ENCODE measurements at places on chromosomes 12 and 14.
A peak's percentile ranks its signal among the peaks of the same experiment; 100 is the strongest.

- no peak for DNase-seq
These were observed 27.9 kb upstream of the PARP11 start for GRCh38 chr12:3901116-3901515.

DNA sequence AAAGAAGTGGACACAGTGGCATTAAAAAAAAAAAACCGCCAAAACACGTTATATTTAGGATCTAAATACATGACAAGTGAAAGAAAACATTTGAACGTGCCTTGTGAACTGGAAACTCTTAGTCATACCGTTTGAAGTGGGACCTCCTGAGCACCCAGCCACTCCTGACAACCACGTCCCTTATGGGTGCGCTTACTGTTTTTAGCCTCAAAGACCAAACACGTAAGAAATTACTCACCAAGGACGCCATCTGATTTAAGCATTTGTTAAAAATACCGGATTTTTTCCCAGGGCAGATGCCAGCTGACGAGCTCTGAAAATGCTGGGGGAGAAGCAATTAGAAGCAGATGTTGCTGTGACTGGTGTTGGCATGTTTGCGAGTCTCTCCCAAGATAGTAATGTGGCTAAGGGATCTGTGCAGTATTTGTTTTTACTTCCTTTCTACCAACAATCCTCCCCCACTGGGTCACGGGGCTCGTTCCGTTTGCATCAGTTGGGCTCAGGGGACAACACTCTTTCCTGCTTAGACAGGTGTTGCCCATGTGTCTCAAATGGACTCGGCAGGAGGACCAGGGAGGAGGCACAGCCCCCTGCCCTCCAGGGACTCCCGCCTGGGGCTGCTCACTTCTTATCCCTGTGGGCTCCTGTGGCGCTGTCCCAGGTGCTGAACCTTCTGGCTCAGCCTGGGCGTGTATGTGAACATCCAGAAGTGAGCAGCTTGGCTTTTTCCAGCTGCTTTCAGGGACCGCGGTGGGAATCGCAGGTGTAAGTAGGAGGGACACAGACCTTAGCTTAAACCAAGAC lies 101.0 kb downstream of the BEGAIN start:
- DNase-seq: peak; percentile 29

DNA sequence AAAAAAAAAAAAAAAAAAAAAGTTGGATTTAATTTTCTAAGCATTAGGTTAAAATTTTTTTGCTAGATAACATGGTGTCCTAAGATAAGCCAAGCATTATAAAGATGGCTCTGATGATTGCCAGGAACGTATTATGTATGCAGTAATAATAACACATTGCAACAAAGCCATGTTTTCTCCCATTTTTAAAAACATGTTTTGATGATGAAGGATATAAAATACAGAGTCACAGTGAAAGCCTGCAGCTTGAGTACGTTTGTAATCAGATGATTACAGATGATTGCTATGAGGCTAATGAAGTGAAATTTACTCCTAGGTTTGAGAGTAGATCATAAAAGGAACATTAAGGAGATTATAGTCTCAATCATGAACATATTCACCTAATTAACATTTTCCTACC lies 13.3 kb upstream of the WDR89 start:
- DNase-seq: no peak

GRCh38 chr14:95652690-95653089 lies 33.5 kb upstream of the TCL1B start:
- no peak for DNase-seq

DNA sequence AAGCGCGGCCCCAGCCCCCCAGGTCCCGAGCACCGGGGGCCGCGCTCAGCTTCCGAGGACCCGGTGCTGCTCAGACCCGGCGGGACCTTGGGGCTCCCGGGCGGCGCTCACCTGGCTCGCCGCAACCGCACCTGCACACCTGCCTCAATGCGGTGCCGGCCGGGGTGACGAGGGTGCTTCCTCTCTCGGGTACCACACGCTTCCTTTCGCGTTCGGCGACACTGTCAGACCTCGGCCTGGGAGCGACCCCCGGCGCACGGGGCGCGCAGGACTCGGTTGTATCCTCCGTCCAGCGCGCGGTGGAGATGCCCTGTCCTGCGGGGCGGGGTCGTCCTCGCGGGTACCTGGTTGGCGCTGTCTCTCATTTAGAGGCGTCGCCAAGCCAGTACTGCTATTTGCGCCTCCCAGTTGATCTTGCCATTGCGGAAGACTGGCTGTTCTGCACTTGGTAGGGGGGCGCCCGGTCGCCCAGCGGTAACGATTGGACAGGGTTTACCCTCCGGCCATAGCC lies 718 bp downstream of the PACS2 start:
- peak; percentile 42 for DNase-seq

GRCh38 chr12:70759161-70759918 lies 122.1 kb upstream of the PTPRB start:
- no peak for DNase-seq

DNA sequence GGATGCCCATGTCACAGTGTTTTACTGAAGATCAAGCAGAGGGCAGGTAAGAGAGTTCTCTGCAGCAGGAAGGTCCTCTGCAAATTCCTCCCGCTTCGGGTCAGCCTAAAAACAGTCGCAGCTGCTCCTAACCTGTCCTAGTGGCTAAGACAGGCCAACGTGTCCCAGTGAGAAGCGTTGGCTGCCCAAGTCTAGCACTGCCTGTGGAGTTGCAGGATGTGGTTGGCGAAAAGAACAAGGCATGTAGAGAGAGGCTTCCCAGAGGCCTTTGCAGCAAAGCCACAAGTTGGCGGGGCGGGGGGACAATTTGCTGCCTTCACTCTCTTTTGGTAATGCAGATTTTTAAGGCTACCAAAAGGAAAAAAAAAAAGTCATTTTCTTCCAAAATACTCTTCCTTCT lies 340.1 kb downstream of the BCL11B start:
- no peak for DNase-seq

DNA sequence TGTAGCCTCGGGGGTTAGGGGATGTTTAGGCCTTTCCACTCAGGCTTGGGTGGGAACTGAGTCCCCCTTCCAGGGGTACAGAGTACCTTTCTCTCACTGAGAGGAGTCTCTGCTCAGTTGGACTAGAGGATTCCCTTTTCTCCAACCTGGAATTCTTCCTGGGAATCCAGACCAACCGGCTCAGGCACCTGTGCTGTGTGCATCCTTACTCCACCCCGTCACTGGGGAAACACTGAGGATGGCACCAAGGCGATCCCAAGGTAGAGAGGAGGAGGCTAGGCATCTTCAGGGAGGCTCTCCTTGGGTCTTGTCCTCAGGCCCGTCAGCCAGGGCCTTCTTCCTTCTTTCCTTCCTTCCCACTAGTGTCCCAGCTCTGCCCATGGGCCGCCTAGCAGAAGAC lies 871 bp upstream of the TGM1 start:
- DNase-seq: no peak

DNA sequence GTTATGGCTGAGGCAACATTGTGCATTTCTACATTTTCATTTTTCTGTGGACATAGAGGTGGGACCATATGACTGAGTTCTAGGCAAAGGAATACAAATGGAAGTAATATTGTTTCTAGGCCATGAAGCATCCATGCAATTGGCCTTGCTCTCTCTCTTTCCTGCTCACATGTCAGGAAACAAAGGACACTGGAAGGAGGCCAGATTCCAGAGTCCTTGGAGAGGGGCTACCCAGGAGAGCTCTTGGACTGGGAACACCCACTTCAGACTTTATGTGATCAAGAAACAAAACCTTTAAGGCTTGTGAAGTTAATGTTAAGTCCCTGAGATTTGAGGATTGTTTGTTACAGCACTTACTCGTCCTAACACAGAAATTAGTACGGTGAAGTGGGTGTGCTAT lies 32.8 kb downstream of the PDZRN4 start:
- no peak for DNase-seq

DNA sequence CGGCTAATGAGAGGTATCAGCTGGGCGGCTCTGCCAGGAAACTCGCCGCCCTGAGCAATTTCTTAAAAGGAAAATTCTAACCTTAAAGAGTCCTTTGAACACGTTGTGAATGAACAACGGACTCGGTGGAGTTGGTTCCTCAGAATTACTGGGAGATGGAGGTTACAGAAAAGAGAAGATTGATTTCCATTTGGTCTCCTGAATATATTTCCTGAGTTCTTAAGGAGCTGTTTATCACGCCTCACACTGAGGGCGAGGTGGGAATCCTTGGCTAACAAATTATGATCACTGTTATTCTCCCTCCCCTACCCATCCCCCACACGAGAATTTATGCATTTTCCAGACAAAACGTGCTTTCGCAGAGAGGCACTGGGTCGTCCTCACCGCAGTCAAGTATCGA lies 194.5 kb upstream of the C14orf180 start:
- no peak for DNase-seq

DNA sequence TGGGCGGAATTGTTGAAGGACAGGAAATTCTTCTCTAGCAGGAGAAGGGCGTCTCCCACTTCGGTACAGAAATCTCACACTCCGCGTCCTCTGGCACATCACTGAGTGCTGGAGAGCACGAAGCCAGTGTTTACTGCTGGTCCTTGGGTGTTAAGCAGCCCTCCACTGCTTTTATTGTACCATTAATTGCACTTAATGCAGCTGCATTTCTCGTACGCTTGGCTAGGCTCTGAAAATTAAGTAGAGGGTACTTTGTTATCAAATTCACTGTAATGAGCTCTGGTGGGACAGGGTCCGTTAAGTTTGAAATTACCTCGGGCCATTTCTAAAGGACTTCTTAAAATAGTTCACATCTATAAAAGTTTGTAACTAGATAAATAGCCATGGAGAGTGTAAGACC lies 411.2 kb downstream of the NPAS3 start:
- no peak for DNase-seq

GRCh38 chr12:68930178-68930577 lies 2.8 kb downstream of the CPM start:
- no peak for DNase-seq

- no peak for DNase-seq
These were observed 40.8 kb downstream of the CCDC60 start for GRCh38 chr12:119375075-119375882.

DNA sequence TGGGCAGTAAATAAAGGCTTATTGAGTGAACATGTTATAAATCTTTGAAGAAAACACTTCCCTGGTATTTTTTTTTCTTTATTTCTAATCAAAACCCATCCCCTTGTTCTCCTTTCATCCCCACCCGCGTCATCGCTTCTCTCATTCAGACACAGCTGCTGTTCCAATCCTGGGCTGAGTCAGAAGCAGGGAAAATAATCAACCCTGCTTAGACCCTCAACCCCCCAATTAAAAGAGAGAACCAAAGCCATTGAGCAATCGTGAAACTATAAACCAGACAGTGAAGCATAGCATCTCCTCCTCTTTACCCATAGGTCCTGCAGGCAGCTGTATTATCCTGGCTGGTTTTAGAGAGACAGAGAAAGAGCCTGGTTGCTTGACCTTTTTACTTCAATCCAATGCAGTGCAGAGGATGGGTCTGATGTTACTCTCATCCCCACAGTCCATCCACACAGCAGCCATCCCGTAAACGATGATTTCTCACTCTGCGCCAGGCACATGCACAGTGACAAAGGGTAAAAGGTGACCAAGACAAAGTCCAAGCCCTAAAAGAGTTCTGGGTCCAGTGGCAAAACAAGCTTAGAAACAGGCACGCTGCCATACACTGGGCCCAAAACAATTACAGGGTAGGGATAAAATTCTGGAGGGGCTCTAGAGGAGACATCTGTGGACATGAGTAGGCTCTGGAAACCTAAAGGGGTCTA lies 238.3 kb downstream of the GALC start:
- no peak for DNase-seq

DNA sequence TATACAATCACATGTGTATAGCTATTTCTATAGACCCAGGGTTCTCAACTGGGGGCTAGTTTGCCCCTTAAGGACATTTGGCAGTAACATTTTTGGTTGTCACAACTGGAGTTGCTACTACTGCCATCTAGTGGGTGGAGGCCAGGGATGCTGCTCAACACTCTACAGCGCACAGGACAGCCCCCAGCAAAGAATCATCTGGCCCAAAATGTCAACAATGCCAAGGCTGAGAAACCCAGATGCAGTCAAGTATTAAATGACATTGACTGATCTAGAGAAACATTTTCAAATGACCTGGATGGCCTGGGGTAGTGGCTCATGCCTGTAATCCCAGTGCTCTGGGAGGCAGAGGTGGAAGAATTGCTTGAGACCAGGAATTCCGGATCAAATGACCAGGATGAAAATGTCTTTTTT lies 5.8 kb downstream of the WSB2 start:
- DNase-seq: peak; percentile 48

DNA sequence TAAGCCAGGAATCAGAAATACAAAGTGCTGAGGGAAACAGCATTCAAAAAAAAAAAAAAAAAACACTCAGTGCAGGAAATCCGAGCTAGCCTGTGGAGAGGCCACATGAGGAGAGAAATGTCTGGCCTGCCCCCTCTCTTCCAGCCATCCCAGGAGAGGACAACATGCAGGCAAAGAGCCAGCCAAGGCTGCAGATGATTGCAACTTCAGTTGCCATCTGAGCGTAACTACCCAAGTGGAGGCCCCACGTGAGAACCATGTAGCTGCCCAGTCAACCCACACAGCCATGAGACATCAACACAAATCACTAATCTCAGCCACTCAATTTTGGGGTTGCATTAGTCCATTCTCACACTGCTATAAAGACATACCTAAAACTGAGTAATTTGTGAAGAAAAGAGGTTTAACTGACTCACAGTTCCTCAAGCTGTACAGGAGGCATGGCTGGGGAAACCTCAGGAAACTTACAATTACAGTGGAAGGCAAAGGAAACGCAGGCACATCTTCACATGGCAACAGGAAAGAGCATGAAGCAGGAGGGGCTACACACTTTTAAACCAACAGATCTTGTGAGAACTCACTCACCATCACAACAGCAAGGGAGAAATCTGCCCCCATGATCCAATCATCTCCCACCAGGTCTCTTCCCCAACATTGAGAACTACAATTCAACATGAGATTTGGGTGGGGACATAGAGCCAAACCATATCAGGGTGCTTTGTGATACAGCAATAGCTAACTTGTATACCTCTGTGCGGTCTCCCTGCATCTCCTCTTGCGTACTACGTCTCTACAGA lies 161.1 kb downstream of the PIWIL1 start:
- no peak for DNase-seq

- DNase-seq: peak; percentile 52
These were observed 28.1 kb downstream of the MSRB3 start for GRCh38 chr12:65306366-65307168.

- DNase-seq: no peak
These were observed 32.1 kb downstream of the NCKAP5L start for GRCh38 chr12:49796155-49796554.

GRCh38 chr14:63760014-63760413 lies 32.1 kb upstream of the SGPP1 start:
- DNase-seq: peak; percentile 47

DNA sequence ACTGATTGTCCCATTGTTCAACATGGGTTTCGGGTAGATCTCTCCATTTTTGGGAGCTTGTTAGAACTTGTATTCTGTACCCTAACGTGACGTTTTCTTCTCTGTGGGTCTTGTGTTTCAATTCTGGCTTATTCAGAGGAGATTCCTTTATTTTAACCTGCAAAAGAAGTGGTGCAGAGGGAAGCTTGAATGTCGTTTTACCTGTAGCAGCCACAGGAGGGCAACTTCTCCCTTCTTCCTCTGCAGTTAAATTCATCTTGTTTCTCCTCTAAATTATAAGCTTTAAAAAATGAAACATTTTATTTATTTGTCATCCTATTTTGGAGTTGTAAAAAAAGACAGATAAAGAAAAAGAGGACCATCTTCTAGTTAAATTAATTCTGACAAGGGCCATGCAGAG lies 13.7 kb upstream of the CLEC4D start:
- no peak for DNase-seq

GRCh38 chr12:132132609-132133430 lies 11.3 kb downstream of the DDX51 start:
- no peak for DNase-seq

- DNase-seq: peak; percentile 31
These were observed 10.5 kb upstream of the ZDHHC22 start for GRCh38 chr14:77151918-77152588.

GRCh38 chr14:26216786-26217185 lies 381.0 kb downstream of the NOVA1 start:
- DNase-seq: no peak
